ENCODE measurements at places on chromosomes 5 and 9. TPM values are rescaled to one million over a fixed set of nuclear protein-coding genes. Genes with fewer than 3 reads are reported as not detected.

DNA sequence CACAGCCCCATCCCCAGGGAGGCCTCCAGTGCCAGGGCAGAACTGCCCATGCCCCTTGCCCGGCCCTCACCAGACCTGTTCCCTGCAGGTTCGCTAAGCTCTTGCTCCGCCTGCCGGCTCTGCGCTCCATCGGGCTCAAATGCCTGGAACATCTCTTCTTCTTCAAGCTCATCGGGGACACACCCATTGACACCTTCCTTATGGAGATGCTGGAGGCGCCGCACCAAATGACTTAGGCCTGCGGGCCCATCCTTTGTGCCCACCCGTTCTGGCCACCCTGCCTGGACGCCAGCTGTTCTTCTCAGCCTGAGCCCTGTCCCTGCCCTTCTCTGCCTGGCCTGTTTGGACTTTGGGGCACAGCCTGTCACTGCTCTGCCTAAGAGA is 110.1 kb downstream of the RXRA start:
- no peak for DNase-seq

The FNBP1 gene
- polyA plus RNA-seq = 13.2 TPM

- no peak for DNase-seq
Measured at GRCh38 chr5:156020647-156021046, 306.3 kb upstream of the SGCD start.

DNA sequence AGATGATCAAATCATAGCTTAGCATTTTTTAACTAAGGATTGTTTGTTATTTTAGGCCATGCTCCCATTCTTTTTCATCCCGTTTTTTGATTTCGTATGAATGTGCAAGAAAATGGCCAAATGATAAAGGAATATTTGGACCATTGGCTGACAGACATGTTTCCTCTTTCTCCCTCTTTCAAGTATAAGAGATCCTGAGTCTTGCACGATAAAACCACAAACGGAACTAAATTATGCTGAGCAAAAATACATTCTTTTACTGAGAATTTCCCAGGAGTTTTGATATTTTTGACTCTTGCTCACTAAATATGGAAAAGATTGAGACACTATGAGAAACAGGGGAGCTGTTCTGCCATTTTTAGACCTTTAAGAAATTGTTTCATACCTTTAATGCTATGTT is 90.4 kb upstream of the KLF9 start:
- DNase-seq = no peak

The SEMA4D gene
- 3.6 TPM for polyA plus RNA-seq

GRCh38 chr9:14846871-14847311 is 63.3 kb downstream of the FREM1 start:
- DNase-seq = peak; percentile 68

DNA sequence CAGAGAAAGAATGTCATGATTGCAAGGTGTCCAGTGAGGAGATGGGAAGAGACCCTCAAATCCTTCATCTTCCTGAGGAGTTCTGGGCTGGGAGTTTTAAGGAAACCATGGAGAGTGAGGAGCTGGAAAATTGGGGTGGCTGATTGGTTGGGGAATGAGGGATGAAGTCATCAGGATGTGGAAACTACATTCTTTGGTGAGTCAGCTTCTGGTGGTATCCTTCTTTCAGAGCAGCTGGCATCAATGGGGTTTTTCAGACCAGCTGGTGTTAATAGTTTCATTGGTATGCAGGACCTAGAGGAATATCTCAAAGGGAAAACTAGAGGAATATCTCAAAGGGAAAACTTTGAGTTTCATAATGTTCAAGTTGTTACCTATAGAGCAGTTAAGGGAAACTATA is 45.2 kb downstream of the RNF180 start:
- DNase-seq = no peak

The PRDM9 gene
- not detected for polyA plus RNA-seq

- DNase-seq = no peak
Measured at GRCh38 chr5:17378346-17378997, 119.6 kb upstream of the TAF11L2 start.

DNA sequence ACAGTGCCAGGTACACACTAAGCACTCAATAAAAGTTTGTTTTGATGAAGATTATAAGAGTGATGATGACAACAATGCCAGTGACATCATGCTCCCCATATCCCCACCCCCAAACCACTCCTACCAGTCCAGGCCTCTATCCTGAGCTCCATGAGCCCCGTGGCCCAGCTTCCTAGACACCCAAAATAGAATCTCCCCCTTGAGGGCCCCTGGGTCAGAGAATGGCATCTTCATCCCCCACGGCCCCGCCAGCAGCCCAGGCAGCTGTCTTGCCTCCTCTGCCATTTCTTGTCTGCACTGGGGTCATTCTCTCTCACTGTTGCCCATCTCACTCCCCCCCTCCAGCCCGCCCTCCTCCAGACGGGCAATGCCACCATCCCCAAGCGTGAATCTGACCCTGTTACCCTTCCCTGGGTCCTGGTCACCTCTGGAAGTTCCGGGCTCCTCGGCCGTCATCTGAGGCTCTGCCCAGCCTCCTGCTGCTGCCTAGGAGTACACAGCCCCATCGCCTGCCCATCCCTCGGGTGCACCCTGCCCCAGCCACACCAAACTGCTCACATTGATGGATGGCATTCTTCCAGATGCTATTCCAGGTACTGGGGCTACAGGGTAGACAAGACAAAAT is 76.8 kb upstream of the LMX1B start:
- DNase-seq = peak; percentile 49

GRCh38 chr9:104256031-104256695 is 162.1 kb downstream of the SMC2 start:
- no peak for DNase-seq

The IL5 gene
- not detected for polyA plus RNA-seq

DNA sequence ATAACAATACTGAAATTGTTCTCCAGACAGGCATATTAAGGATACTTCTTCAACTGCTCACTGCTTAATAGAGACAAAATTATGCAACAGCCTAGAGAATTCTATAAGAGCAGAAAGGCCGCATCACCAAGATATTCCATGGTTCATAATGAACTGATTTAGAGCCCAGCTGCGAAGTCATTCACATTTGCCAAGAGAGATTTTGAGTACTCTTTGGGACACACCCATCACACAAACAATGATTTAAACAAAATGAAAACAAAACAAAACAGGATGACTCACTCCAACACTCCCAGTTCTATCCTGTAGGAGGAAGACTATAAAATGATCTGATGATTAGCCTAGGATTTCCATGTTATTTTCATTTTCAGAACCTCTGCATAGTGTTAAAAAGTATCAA is 145.7 kb upstream of the GNA14 start:
- no peak for DNase-seq

DNA sequence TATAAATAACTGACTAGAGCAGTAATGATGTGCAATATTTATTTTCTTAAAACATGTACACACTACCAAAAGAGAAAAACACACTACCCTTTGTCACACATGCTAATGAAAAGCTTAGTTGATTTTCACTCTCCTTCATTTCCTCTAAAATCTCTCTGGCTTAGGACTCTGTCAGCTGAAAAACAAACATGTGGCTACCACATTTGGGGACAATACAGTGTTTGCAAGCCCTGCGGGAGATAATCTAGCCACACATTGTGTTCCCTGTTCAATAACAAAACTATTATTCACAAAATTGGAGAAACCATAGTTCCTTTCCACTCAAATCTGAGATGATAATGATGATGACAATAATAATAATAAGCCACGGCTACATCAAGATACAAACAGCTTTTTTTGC is 3.5 kb upstream of the LOX start:
- no peak for DNase-seq

The SV2C gene
- not detected for polyA plus RNA-seq

The CCL27 gene
- polyA plus RNA-seq = not detected

The NREP gene
- 14.6 TPM for polyA plus RNA-seq

The PALM2AKAP2 gene
- 0.77 TPM for polyA plus RNA-seq

- DNase-seq = peak; percentile 47
Measured at GRCh38 chr9:8053501-8053900, 253.9 kb upstream of the DMAC1 start.

GRCh38 chr9:35295369-35296036 is 133.7 kb downstream of the UNC13B start:
- DNase-seq = no peak

GRCh38 chr9:82116556-82116955 is 128.0 kb downstream of the SPATA31D1 start:
- no peak for DNase-seq

- no peak for DNase-seq
Measured at GRCh38 chr5:116848954-116849581, 274.4 kb upstream of the SEMA6A start.

Measured in sigmoid colon (tissue), 7 donors.